Fibroblast of lung (primary cell): ENCODE measurements at places on chromosomes 7 and 10.

DNA sequence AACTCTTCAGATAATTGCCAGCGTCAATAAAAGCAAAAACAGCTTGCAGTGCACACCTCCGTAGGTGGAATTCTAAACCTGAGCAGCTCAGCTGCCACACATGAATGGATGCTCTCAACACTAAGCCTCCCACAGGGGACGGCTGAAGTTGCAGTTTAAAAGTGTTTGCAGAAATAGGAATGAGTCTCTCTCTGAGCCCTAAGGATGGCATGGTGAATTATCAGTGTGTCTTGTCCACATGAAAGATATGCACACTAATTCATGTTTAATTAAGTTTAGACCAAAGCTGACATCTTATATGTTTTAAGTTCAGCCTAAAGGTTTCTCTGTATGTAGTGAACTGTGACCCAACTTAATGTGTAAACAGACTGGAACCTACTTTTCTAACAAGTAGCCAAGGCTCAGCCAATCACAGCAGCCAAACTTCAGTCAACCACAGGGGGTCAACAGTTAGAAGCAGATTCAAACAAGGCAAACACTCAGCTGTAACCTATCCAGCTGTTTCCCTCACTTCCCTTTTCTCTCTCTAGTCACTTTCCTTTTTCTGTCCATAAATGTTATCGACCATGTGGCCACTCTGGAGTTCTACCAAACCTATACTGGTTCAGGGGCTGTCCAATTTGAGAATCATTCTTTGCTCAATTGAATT lies 38.1 kb downstream of the CTTNBP2 start:
- no peak for DNase-seq

DNA sequence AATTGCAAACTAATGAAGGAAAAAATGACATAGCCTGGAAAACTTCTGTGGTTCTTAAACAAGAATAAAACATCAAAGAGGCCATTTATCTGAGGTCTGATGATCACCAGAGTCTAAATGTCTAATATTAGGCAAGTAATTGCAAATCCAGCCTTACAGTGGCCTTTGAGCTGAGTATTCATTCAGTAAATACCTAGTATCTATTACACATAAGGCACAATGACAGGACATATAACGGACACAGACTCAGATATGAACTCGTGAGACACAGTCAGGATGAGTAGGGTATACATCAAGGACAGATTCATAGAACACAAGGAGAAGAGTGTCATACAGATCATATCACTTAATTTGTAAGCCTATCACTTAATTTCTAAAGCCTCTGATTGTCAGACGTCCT lies 16.8 kb downstream of the GPAM start:
- no peak for DNase-seq

DNA sequence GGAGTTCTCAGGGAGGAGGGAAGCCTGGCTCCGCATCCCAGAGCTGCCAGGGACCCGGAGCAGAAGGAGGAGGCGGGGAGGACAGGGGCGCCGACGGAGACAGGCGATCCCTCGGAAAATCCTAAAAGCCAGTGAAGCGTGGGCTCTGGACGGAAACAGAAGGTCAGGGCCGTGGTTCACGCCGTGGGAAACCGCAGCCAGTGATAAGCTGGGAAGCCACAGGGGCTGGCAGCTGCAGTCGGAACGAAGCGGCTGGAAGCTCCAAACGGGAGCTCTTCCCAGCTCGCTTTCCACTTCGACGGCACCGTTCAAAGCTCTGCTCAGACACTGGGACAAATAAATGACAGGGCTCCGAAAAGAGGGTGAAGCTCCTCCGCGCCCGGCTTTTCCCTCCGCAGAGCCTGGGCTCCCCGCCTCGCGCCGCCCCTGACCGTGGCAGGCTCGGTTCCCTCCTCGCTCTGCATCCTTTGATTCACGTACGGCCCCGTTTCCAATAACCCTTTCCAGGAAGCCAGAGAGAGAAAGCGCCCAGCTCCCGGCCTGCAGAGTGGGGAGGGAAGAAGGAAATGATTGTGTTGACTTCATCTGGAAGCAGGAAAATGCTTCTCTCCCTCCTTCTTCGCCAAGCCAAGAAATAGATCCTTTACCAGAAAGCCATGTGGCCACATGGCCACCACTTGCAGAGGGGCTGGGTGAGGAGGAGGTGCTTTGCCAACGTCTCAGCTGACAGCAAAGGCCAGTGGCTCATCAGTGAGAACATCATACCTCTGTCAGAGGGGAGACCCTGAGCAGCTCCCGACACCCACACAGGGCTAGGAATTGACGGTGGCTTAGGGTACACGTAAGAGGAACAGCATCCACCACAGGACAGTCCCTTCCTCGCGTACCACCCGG lies 57.4 kb downstream of the ADRB1 start:
- peak; percentile 26 for DNase-seq

DNA sequence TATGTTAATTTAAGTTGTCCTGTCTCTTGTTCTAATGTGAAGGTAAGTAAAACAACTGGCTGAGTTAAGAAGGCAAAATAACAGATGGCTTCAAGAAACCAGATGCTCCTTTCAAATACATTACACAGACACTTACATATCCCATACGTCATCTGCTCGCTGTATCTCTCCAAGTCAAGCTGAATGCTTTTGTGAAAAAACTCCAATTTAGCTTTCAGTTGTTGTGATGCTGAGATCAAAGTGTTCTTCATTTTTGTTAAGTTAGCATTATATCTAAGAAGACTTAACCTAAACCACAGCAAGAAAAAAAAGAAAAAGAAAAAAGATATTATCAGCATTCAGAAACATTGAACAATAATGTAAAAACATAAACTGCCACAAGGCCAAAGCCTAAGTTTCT lies 18.5 kb upstream of the ERLIN1 start:
- DNase-seq = no peak

DNA sequence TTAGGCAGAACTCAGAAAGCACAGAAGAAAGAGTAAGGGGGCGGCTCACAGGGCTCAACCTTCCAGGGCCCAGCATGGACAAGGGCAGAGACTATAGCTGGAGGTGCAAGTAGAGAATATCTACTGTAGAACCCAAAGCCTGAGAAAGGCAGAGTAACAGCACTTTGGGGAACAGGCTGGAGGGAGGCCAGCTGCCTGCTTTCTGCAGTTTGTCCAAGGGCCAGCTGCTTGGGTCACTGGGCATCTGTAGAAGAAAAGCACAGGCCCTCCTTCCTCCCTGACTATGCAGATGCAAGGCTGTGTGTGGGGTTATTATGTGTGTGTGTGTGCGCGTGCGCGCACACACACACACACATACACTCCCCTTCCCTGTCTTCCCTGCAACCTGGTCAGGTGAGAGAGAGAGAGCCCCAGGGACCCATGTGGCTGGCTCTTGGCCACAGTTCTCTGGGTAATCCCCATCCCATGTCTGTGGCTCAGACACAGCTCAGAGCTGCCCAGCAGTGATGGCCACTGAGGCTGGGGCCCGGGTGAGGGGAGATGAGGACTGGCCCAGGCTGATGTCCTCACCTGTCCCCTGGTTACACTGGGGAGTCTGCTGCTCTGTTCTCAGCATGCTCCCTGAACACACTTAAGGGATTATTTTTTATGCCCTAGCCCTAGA lies 9.0 kb downstream of the ADRA2A start:
- no peak for DNase-seq

GRCh38 chr7:94250124-94250523 lies 144.6 kb upstream of the COL1A2 start:
- no peak for DNase-seq

- no peak for DNase-seq
Observed at GRCh38 chr10:49655099-49655498, 24.4 kb upstream of the C10orf53 start.

- DNase-seq = no peak
Observed at GRCh38 chr10:83222832-83223742, 916.2 kb upstream of the GHITM start.

DNA sequence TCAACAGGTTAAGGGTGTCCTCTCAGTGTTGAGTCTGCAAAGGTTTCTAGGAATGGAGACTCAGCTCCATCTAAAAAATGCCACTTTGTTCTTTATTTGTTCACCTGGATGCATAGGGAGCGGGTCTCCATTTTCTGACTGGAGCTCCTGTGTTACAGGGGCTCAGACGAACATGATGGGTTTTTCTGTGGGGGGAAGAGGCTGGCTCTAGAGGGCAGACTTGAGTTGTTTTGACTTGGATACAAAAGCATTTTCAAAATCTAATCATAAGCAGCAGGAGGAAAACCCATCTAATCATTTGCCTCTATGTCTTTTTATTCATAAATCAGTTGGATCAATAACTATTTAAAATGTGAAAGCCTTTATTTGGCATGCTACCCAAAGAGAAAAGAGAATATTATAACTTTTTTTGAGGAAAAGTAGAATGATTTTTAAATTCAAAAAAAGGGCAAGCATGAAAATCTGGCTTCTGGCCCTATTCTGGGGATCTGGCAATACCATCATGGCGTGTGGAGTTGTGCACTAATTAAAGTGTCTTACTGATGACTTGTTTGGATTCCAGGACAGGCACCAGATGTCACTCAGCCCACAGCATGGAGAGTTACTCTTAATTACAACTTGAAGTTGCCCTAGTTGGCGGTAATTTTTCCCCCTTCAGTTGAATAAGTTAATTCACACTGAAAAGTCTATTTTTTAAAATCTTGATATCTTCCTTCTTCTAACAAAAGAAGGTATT lies 594.9 kb downstream of the REEP3 start:
- peak; percentile 15 for DNase-seq

- no peak for DNase-seq
Observed at GRCh38 chr7:149093228-149093627, 2.7 kb upstream of the ZNF786 start.

DNA sequence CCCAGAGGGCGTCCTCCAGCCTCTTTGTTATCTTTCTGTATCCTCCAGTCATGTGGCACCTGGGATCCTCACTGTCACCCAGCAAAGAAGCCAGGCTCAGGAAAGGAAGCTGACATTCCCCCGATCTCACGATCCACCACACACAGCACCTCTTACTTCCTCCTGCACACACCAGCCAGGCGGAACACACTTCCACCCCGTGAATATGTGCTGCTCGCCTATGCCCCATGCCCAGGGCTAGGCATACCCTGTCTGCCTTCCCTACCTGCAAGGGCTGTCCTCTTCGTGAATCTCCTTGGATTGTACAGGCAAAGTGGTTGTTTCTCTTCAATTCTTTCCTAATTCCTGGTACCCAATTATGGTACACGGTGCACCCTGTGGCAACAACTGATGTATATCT lies 191.0 kb downstream of the TNS3 start:
- no peak for DNase-seq

DNA sequence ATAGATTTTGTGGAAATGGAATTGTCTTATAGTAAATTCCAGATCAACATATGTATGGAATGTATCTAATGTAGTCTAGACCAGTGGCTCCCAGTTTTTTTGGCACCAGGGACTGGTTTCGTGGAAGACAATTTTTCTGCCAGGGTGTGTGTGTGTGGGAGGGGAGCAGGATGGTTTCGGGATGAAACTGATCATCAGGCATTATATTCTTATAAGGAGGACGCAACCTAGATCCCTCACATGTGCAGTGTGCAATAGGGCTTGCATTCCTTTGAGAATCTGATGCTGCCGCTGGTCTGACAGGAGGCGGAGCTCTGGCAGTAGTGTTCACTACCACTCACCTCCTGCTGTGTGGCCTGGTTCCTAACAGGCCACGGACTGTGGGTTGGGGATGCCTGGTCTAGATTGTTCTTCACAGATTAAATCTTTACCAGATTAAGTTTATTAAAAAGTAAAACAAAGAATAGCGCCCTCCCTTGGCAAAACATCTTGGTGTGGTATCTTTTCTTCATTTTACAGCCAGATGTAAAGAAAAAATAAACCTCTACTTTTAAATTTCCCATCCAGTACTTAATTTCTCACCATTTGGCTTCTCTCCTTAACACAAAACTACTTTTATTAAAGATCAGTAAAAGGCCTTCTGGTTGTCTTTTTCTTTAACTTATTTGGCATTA lies 48.4 kb downstream of the SEPTIN7 start:
- DNase-seq = no peak

GRCh38 chr10:128934492-128934891 lies 532.5 kb upstream of the MGMT start:
- no peak for DNase-seq

GRCh38 chr7:34675749-34676374 lies 17.8 kb downstream of the NPSR1 start:
- peak; percentile 6 for DNase-seq

DNA sequence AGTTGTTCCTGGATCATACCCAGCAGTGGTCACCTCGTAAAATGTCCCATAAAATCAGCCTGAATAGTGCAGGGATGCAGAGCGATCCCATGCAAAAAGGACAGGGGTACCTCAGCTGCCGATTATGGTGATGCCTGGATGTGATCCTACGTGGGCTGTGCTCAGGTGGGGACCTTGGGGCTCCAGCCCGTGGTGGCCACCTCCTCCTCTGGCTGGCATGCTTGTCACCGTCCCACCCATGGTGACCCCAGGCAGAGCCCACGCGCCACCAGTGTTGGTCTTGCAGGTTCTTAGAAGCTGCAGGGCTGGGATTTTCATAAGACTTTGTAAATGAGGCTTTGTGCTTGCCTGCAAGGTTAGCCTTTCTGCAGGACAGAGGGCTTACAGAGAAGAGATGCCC lies 97.2 kb downstream of the GLRX3 start:
- DNase-seq = no peak

DNA sequence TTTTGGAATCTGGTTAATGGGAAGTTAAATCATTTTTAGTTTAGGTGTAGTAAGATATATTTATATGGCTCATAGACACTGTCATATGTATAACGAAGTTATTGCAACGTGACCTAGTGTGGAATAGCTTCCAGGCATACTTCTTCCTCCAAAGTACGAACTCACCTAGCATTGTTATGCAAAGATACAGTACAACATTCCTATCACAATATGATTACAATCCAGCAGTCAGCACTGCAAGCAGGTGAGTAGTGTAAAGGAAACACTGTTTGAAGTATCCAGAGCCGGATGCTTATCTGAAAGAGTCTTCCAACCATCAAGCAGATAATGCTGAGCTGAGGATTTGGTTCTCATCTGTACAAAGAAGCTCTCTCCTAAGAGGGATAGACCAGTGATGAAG lies 754.4 kb upstream of the IGFBP3 start:
- no peak for DNase-seq

DNA sequence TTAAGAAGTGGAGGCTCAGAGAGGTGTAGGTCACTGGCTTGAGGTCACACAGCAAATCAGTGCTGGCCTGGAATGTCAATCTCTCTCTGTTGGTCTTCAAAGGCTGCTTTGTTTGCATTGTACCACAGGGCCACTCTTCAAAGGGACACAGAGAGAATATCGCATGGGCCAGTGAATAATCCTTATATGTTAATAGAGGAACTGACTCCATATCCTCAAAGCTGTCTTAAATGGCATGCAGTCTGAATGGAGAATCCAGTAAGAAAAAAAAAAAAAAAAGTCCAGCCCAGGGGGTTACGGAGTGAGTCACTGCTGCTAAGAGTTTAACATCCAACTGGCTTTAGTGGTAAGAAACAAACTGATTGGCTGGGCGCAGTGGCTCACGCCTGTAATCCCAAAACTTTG lies 54.1 kb downstream of the NRAP start:
- no peak for DNase-seq

DNA sequence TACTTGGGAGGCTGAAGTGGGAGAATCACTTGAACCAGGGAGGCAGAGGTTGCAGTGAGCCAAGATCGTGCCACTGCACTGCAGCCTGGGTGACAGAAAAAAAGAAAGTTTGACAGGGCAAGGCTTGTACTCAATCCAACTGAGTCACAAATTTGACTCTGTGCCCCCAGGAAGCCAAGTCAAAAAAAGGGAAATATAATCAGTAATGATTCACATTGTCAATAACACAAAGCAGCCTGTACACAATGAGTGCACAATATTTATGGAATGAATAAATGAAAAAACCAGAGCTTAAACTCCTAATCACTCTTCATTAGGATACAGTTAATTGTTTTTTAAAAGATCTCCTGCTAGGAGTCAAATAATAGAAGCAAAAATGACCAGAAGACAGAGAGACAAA lies 6.4 kb downstream of the NAPEPLD start:
- no peak for DNase-seq
